ENCODE measurements at places on chromosomes 5 and 9.

- DNase-seq: no peak
Observed at GRCh38 chr9:97473717-97474116, 27.7 kb upstream of the TMOD1 start.

DNA sequence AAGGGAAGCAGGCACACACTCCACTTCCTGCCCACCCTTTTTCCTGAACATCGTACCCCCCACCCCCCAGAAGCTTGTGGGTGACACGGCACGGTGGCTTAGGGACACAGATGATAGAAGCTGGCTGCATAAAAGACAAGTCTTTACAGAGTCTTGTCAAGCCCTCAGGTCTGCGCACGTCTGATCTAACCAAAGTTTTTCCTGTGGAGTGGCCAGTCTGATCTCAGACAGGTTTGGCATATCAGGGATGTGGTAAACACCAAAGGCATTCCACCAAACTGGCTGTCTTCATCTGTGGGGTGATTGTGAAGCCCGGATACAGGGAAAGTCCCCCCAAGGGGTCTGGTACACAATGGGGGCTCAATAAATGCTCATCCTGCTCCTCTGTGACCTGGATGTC is 50.0 kb downstream of the CRB2 start:
- no peak for DNase-seq

GRCh38 chr5:146762830-146763229 is 115.7 kb downstream of the PPP2R2B start:
- no peak for DNase-seq

DNA sequence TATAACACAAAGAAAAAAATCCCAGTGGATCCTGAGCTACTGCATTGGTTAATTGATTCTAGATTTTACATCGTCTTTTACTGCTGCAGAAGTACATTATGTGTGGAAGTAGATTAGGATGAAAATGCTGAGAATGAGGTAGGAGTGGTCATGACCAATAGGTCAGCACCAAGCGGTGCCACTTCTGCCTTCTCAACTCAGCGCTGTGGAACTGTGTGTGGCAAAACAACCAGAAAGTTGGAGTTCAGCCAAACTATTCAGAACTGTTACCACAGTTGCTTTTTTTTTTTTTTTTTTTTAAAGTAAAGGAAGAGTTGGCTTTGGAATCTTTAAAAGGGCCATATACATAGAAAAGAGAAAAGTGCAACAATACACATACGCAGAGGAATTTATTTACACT is 24.2 kb downstream of the POU5F2 start:
- DNase-seq: no peak

DNA sequence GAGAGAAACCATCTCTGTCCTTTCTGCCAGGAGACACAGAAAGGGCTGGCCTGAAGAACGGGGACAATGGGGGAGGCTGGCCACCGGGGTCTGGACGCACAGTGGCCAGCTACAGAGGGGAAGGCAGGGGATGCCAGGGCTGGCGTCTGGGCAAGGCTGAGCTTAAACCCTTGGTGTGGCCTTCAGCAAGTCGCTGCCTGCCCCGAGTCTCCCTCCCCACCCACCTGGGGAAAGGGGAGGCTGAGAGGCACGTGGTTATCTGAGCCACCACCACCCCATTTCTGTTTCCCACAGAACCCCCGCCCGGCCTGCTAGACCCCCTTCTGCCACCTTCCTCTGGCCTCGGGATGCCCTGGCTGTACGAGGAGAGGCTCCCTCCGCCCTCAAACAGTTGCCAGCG is 115.3 kb downstream of the VAV2 start:
- no peak for DNase-seq

DNA sequence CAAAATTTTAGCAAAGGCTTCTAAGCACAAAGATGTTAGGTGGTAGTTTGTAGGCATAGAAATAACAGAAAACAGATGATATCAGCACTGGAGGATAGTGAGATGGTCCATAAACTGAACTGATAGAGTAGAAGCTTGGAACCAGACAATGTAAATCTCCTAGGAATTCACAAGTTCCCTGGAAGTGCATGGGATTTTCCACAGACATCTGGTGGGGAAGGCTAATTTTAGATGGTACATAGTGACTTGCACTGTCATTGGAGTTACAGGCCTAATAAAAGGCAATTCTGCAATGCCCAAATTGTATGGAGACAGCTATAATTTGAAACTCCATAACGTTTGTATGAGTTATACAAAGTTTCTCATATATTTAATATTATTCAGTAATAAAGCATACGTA is 653.0 kb upstream of the MEF2C start:
- DNase-seq: no peak

- DNase-seq: no peak
Observed at GRCh38 chr9:94895668-94896067, 169.2 kb downstream of the AOPEP start.

- DNase-seq: no peak
Observed at GRCh38 chr5:179382486-179382885, 37.2 kb upstream of the ADAMTS2 start.

DNA sequence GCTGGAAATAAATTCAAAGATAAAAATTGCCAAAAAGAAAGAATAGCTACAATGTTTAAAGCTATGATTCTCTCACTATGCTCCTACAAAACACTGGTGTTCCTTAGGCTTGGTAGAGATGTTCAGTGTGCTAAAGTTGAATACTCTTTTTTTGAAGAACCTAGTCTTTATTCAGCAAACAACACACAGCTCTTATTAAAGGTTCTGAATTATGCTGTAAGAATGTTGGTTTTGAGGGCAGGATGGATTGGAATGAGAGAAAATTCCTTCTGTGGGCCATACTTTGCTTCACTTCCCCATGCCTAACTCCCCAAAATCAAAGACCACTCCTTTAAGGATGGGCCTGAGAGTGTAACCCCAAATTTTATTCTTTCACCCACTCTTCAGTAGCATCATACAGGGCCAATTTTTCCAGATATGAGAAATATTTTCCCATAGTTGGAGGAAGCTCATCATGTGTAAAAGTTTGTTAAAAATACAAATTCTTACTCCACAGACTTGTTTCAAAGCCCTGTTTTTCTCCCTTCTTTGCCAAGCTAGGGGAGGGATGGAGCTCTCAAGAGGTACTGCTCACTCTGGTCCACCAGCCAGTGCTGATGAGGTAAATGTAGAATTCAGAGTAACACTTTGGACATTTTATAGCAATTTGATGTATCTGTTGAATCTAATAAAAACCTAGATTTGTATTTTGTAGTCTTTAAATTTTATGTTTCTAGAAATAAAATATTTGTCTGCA is 99.3 kb downstream of the GDNF start:
- no peak for DNase-seq

- no peak for DNase-seq
Observed at GRCh38 chr9:1907465-1907864, 107.7 kb upstream of the SMARCA2 start.

- no peak for DNase-seq
Observed at GRCh38 chr9:31730398-31730797, 654.0 kb upstream of the ACO1 start.

DNA sequence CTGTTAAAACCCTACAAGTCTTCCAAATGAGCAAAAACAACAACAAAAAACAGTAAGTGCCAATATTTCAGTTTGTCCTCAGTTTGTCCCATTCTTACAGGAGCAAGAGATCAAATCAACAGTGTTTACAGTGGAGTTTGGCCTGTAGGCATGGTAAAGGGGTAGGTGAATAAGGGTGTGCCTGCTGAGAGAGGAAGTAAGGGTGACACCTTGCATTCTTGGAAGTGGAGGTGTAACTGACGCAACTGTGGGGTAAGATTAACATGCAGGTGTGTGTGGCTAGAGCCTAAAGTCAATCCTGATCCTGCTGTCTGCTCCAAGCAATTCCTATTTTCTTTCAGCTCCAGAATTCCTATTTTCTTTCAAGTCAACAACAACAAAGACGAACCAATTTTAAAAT is 43.4 kb downstream of the PFDN1 start:
- DNase-seq: no peak

- DNase-seq: no peak
Observed at GRCh38 chr5:139823757-139824355, 28.2 kb downstream of the PSD2 start.

DNA sequence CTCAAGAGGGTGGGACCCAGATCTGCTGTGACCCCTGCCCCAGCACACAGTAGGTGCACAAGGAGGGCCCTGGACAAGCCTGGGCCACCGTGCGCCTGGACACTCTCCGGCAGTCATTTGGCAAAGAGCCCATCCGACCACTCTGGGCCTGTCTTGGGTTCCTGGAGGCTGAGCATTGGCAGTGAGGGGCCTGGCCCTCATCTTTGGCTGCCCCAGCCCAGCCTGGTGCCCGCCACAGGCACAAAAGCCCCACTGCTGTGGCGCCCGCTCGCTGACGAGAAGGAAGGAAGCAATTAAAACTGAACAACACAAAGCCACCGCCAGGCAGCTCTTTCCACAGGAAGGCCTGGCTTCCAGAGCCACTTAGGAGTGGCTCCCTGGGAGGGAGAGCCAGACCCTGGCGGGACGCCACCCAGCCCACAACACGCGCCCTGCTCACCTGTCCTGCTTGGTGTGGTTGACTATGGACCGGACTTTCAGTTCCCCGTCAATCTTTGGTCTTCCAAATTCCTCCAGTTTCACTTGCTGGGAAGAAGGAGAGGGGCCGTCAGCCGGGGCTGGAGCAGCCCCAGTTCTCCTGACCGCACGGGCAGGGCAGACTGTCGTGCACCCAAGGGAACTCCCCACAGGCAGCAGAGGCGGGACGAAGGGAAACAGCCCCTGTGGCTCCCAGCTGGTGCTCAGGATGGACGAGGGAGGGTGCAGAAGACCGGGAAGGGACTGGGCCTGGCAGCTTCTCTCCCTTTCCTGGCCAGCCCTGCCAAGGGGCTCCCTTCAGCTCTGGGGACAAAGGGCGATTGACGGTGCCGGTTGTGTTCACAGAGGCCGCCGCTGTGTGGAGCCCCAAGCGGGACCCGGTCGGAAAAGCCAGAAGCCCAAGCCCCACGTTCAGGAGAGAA is 50.9 kb upstream of the SARDH start:
- no peak for DNase-seq

DNA sequence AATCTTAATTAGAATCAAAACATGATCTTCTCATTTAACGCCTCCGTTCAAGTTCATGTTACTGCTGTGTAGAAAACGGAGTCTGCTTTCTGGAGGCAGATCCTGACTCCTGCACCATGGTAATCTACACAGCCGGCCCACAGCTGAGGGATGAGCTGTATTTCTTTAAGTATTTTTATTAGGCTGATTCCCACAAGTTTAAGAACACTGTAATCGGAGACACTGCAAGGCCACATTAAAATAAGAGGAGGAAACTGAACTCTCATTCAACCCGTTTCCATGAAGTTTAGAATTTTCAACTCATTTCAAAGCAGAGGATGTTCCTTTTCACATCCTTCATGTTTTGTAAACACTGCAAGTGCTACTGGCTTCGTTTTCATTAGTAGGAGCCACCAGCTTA is 372.2 kb downstream of the NFIB start:
- no peak for DNase-seq

GRCh38 chr5:61275841-61276240 is 56.2 kb upstream of the ZSWIM6 start:
- DNase-seq: no peak

DNA sequence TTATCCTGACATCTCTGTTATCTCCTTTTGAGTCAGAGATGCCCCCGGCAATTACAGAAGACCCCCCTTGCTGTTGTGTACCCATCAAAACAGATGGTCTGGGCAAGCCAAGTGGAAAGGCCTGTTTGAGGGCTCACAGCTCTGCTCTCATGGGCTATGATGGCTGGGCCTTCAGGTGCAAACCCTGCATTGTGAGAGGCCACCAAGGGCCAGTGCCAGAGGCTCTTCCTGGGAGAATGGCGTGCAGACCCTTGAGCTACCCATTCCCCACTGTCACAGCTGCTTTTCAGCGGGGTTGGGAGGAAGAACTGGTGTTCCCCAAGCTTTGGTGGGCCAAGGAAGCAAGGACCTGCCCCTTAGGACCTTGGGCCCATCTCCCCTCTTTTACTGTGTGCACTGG is 174.7 kb upstream of the PPP1R26 start:
- DNase-seq: no peak

DNA sequence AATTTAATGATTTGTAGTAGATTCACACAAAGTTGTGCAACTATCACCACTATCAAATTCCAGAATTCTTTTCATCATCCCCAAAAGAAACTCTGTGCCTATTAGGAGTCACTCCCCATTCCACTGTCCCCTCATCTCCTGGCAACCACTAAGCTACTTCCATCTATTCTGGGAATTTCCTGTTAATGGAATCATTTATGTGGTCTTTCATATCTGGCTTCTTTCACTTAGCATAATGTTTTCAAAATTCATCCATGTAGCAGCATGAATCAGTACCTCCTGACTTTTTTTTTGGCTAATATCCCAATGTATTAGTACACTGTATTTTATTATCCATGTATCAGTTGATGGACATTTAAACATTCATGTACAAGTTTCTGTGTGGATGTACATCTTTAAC is 157.6 kb downstream of the TTC39B start:
- DNase-seq: no peak

GRCh38 chr5:51621156-51621555 is 237.9 kb downstream of the ISL1 start:
- no peak for DNase-seq

- DNase-seq: no peak
Observed at GRCh38 chr9:104536756-104537155, at the start of gene OR13C3. TSS of gene OR13C3 (minus strand) at chr9:104536856. CDS start at chr9:104536723, 133 bp downstream.

GRCh38 chr9:87787735-87788134 is 61.8 kb downstream of the CTSL start:
- no peak for DNase-seq

GRCh38 chr5:156329171-156329611 is 2.2 kb downstream of the SGCD start:
- no peak for DNase-seq

DNA sequence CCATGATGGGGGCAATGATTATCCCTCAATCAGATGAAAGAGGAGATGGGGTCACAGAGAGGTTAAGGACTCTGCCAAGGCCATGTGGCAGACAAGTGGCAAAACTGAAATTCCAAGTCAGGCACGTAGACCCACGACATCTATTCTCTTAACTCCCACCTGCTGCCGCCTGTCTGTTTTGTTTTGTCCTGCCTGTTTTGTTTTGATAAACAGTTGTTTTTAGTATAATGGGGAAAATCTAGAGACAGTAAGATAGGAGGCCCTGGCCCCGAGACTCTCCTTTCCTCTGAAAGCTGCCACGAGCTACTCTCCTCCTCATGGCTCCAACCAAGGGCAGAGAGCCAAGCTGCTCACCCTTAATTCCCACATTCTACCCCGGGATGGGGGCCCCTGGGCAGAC is 4.9 kb downstream of the FSTL4 start:
- no peak for DNase-seq

- peak; percentile 91 for DNase-seq
Observed at GRCh38 chr9:122912964-122913673, at the start of gene ZBTB6. TSS of gene ZBTB6 (minus strand) at chr9:122913323. CDS start at chr9:122912072, 1,251 bp downstream.

GRCh38 chr5:156031181-156031580 is 295.8 kb upstream of the SGCD start:
- DNase-seq: no peak

DNA sequence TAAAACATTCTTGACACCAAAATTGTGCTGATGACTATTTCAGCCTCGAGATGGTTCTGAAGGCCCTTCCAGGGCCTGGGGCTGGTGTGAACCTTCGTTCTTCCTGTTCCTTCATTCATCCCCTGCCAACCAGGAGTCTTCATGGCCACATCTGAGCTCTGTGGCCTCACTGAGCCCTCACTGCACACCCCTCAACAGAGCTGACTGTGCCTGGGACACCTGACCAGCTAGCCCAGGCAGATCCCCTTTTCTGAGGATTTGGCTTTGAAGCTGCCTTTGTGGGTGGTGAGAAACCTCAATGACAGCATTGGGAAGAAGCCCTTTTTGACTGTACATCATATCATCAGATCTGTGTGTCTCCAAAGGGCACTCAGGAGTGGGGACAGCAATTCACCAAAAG is 13.8 kb downstream of the AK8 start:
- no peak for DNase-seq

Data from GM06990 (cell line).